ENCODE measurements at places on chromosomes 3 and 15.

GRCh38 chr3:72485641-72486040 is 362.6 kb downstream of the SHQ1 start:
- no peak for DNase-seq

- DNase-seq, result no peak
These were observed 75.2 kb downstream of the NEO1 start for GRCh38 chr15:73127302-73127936.

DNA sequence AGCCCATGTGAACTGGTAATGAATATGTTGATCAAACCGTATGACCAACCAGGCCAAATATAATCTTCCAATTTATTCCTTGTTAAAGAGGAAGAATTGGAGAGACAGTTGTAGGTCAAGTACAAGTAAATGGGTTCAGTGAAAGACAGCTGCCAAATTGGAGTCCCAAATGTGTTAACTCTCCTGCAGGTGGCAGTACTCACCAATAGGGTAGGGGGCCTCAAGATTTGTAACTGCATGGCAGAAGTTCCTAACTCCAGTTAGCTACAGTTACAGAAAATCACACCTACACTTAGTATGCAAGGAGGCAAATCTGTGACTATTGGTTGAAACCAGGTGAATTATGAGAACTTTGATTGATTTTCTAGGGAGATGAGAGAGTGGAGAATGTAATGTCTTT is 278.0 kb downstream of the ZBBX start:
- DNase-seq, result no peak

GRCh38 chr3:174333640-174334039 is 525.5 kb upstream of the NAALADL2 start:
- DNase-seq, result no peak

DNA sequence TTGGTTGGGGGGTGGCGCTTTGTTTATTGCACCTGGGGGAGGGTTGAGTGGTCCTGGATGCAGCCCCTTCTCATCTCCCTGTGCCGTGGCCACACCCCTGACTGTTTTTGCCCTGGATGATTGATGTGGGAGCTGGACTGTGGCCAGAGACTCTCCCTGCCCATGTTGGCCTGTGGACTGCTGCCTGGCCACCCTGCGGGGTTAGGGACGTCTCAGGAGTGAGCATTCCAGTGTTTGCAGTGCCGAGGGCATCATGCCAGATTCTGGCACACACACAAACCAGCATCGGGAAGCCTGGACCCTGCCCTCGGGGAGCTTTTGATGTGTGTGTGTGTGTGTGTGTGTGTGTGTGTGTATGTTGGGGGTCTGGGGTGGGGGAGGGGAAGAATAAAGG is 15.8 kb downstream of the APBA2 start:
- DNase-seq, result no peak

DNA sequence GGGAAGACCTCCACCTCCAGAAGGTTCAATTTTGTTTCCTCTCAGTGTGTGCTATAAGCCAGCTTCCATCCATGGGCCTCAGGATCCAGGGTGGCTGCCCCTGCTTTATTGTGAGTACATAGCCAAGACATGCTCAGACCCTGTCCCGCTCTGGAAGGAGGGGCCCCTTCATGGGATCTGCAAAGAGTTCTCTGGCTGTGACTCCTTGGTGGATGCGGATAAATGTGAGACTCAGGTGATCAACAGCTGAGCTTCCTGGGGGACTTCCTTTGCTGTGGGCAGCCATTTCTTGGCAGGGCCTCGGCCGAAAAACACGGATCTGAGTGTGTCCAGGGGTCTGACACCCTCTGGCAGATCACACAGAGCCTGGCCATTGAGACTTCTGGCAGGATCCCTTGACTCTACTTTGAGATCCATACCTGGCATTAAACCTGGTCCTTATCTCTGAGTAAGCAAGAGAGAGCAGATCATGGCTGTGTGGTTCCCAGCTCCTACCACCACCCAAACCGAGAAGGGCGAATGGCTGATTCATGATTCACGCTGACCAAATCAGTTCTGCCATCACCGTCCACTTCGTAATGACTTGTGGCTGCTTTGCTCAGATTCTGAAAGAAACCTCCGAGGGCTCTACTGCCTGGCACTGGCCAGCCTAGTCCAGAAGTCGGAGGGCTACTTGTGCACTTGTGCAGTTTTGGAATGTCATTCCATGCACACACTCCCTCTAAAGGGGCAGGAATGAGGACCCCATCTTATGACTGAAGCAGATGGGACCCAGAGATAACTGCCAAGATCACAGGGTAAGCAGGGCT is 68.1 kb downstream of the SENP2 start:
- no peak for DNase-seq

DNA sequence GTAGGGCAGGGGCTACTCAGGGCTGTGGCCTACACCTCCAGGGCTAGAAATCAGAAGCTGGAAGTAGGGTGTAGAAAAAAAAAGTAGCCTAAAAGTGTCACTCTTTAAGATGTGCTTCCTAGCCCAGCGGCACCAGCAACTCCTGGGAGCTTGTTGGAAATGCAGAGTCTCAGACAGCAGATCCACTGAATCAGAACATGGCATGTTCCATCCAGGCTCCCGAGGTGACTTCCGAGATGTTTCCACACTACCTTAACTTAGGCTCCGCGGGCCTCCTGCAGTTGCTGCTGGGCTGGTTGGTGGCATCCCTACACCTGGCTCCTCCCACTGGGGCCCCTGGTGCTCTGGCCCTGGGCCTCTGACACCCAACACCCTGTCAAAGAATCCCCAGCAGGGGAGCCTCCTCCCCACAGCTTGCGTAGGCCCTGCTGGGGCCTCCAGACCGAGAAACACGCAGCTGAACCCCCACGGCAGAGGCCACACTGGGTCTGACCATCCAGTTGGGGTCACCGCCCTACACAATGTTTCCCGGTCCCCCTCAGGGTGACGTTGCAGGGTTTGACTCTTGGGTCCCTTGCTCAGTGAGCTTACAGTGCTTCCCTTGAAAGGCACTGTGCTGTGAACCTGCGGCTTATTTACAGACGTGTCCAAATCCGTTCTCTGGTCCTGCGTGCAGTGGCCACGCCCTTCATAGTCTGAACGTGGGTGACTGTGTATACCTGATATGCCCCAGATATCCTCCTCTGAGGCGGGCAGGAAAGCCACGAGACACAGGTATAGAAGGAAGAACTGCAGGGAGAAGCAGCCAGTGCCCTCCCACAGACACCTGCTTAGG is 46.5 kb downstream of the FAM174B start:
- no peak for DNase-seq

- DNase-seq, result no peak
These were observed 35.0 kb downstream of the CTSH start for GRCh38 chr15:78909791-78910228.

- DNase-seq, result no peak
These were observed 45.2 kb downstream of the CGNL1 start for GRCh38 chr15:57421551-57421950.

GRCh38 chr15:58233341-58233740 is 95.2 kb downstream of the AQP9 start:
- no peak for DNase-seq

DNA sequence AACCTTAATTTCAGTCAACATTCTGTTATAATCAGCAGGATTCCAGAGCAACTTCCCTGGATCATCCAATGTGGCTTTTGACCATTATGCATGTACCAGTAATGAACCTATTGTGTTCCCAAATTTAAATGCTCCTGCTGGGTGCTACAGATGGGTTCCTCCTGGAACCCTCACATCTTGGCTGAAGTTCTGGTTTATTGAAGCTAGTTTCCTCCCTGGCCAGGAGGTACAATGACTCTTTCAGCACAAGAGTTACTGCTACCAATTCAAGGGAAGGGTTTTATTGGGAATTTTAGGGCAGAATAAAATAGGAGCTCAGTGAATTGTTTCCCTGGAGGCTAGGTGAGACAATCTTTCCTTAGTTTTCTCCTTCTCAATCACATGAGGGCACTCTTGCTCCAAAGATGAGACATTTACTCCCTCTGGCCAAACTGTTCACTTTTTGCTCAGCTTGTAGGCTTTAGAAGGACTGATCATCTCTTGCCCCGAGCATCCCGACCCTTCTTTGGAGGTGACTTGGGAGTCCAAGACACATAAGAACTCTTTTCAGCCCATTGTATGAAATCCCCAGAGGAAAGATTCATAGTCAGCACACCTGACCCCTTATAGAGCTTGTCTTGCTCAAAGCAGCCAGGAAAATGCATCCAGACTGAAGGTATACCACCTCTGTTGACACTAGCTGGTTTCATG is 8.8 kb upstream of the NPHP3 start:
- no peak for DNase-seq

- no peak for DNase-seq
These were observed 557 bp downstream of the DENND4A start for GRCh38 chr15:65791335-65792137.

- DNase-seq, result no peak
These were observed 34.5 kb downstream of the MGLL start for GRCh38 chr3:127787571-127788365.

DNA sequence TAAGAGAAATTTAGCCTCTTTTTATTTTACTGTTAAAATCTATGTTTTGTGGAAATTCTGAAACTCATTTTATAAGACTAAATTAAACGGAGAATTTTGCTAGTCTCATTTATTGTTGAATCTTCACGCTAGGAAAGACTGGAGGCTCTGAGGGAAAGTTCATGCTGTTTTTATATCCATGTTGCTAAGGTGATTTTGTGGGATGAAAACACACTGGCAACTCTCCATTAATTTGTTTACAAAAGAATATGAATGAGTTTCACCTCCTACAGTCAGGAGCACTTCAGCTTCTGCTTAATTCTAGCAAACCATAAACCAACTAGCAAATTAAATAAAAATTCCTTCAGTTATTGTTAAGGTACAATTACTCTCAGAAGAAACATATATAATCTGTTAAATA is 195.4 kb downstream of the RAP2B start:
- DNase-seq, result no peak

DNA sequence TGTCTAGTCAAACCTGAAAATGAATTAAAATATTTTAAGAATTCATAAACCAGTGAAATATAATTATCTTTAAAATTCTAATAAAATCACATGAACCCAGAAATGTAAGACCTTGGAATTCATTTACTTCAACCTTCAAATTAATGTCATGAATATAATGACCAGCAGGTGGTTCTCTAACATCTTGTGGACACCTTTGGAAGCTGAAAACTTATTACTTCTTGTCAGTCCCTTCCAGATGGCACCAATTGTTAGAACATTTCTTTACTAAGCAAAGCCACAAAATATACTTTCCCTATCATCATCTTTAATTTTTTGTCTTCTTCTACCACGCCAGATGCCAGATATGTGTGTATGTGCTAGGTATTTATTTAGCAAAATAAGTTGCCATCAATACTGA is 240.0 kb downstream of the MBNL1 start:
- no peak for DNase-seq

- DNase-seq, result no peak
These were observed 37.8 kb upstream of the GOLM2 start for GRCh38 chr15:44250566-44251205.

DNA sequence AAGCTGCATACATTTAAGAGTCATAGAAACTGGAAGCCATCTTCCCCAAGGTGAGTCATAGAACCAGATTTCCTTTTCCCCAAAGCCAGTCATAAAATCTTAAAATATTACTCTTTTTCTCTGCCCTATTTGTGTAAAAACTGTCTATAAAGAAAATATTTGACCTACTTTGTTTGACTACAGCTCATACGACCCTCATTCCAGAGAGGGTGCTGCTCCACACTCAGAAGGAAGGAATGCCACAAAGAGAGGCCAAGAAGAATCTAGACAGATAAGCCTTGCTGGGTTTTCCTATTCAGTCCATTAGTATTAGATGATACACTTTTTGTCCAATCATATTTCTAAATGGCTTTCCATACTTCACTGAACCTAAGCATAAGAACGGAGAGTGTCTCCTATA is 671.6 kb upstream of the SGO1 start:
- DNase-seq, result no peak

DNA sequence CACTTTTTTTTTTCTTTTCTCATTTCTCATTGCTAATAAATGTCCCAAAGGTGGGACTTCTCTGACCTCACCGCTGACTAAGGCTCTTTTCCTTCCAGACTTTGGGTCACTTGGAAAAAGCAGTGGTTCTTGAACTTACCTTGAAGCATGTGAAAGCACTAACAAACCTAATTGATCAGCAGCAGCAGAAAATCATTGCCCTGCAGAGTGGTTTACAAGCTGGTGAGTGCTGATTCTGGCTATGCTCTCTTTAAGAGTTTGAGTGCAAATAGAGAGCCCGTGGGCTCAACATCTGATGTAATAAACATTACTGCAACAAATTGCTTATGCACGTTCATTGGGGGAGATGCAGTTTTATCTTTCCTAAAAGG is 2.0 kb downstream of the BHLHE40 start:
- DNase-seq, result no peak

DNA sequence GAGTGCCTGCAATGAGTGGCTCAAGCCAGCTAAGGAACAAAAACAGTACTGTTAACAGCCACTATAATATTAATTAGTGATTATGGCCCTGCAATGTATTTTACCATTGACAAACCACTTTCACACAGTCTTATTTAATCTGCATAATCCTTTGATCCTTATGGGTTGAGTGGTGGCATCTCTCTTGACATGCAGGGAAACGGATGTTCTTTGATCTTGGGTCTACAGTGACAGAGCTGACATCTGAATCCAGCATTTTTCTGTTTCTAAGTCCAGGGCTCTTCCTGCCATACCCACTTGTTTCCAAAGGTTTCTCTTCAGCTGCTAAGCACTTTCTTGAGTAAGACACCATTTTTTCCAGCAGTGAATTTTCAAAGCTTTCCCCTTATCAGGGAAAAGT is 277.7 kb upstream of the ROPN1 start:
- no peak for DNase-seq

DNA sequence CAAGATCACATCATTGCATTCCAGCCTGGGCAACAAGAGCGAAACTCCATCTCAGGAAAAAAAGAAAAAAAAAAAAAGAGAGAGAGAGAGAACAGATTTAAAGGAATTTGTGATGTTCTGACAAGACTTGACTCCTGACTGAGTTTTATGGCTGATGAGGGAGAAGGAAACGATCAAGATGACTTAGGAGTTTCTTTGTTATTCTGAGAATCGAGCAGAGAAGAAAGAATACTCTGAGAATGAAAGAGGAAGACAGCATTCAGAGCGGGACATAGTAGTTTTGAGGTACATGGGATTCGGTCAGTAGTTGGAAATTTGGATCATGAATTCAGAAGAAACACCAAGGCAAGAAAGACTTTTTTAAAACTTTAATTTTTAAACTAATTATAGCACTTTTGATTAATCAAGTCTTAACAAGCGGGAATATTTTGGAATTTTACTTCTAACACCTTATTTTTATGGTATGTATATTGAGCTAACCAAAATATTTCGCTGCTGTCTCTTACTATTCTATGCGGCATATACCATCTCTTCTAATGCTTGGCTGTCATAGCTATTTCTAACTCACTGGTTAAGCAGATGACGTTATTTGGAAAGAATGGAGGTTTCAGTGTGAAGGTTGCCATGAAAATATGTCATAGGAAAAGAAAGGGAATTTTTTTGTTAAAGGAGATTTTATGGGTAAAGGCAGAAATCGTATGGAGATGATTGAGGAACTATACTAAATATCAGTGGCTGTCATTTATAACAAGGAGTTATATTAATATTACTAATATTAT is 644.1 kb downstream of the RBMS3 start:
- DNase-seq, result no peak

GRCh38 chr3:97959872-97960271 is 12.4 kb downstream of the RIOX2 start:
- no peak for DNase-seq

Data from effector memory CD4-positive, alpha-beta T cell (primary cell).